Stimulated activated naive CD8-positive, alpha-beta T cell treated with anti-CD3 and anti-CD28 coated beads, Interleukin-15, amount 100 ng/mL, for 72 hours (primary cell): ENCODE measurements at places on chromosomes 3 and 15.

GRCh38 chr15:25391971-25392721 lies 46.7 kb downstream of the UBE3A start:
- DNase-seq, result no peak

GRCh38 chr15:66833803-66834202 lies 131.8 kb downstream of the SMAD6 start:
- DNase-seq, result no peak

- no peak for DNase-seq
These were observed 191.1 kb downstream of the KLF13 start for GRCh38 chr15:31517711-31518110.

- no peak for DNase-seq
These were observed 28.2 kb downstream of the C3orf62 start for GRCh38 chr3:49248840-49249227.

DNA sequence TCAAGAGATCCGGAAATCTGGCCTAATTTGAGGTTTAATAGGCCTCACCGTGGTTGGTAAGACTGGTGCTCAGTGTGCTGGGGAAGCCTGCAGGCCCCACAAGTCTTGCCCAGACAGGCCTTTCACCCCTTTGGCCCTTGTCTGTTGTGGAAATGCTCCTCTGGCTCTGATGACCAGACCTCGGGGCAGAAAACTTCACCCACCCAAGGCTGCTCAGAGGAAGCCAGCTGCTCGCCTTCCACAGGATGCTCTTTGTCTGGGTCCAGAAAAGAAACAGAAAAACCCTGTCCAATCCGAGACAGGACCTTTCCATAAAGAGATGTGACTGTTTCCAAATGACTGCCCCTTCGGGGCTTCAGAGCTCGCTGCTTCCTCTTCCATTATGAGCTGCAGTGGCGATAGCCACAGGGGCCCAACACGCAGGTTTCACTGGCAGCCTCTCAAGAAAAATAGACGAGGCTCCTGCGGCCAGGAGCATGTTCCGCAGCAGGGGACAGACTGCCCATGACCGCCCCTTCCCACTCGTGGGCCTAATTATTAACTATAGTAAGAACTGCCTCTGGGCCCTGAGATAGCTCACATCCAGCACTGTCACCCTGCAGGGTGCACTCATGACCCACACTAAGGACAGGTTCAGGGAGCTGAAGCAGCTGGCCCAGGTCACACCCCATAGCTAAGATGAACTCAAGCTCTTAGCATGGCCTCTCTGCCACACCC lies 6.8 kb upstream of the SNX22 start:
- no peak for DNase-seq

- DNase-seq, result no peak
These were observed 148.7 kb downstream of the SI start for GRCh38 chr3:164929642-164930041.

DNA sequence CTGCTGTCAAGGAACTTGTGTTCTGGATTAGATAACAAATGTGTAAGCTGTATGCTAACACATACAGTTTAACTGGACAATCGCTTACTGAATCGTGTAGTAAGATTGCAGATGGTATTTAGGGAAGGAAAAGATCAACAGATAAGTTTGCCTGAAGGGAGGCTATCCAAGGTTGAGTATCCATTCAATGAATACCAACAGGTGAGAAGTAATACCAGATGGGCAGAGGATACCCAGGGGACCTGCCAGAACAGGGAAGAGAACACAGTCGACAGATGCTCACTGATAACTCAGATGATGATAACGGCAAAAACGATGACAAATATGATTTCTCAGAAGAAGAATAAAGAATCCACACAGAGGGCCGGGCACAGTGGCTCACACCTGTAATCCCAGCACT lies 3.2 kb upstream of the UACA start:
- DNase-seq, result no peak

DNA sequence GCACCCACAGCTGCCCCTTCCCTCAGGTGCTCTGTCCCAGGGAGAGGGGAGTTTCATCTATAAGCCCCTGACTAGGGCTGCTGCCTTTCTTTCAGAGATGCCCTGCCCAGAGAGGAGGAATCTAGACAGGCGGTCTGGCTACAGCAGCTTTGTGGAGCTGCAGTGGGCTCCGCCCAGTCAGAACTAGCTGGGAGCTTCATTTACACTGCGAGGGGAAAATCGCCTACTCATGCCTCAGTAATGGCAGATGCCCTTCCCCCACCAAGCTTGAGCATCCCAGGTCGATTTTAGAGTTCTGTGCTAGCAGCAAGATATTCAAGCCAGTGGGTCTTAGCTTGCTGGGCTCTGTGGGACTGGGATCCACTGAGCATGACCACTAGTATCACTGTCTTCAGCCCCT lies 181.2 kb upstream of the RARB start:
- no peak for DNase-seq

DNA sequence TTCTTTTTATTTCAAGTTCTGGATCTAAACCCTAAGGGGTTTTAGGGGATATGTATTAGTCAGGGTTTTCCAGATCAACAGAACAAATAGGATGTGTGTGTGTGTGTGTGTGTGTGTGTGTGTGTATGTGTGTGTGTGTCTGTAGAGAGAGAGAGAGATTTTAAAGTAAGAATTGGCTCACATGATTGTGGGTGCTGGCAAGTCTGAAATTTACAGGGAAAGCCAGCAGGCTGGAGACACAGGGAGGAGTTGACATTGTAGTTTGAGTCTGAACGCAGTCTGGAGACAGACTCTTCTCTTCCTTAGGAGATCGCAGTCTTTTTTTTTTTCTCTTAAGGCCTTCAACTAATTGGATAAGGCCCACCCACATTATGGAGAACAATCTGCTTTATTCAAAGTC lies 428.8 kb upstream of the TBL1XR1 start:
- DNase-seq, result no peak

GRCh38 chr3:45978006-45978761 lies 17.4 kb downstream of the FYCO1 start:
- DNase-seq, result no peak

- no peak for DNase-seq
These were observed 105.3 kb downstream of the CTNNB1 start for GRCh38 chr3:41304593-41304992.

DNA sequence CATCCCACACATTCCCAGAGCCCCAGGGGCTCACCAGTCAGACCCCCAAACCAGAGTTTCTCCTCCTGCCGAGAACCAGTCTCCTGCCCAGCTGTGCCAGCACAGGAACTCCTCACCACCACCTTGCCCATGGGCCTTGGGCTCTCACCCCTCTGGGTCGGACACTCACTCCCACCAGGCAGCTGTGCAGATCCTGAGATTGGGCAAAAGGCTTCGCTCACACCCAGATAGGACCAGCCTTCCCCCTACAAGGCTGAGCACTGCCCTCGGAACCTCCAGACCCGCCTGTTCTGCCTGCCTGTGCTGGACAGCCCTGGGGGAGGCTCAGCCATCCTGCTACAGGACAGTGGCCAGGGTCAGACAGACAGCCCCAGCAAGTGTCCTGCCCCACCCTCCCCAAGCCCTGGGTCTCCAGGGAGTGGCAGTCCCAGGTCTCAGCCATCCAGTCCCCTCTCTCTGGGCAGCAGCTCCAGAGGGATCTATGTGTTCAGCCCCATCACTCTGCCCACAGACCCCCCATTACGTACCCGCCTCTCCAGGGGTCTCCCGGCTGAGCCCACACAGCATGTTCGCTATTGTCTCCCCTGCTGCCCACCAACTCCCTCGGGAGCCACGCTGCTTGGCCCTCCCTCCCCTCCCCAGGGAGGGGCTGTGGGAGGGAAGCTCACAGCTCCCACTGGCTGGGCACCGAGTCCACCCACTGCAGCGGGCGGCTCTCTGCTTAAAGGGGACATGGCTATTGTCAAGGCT lies at the start of gene GRIP2:
Gene GRIP2 (minus strand): TSS at position 601 of the 750 bp plus-strand sequence. CDS start 34 bp downstream, at position 567.
- DNase-seq, result no peak

DNA sequence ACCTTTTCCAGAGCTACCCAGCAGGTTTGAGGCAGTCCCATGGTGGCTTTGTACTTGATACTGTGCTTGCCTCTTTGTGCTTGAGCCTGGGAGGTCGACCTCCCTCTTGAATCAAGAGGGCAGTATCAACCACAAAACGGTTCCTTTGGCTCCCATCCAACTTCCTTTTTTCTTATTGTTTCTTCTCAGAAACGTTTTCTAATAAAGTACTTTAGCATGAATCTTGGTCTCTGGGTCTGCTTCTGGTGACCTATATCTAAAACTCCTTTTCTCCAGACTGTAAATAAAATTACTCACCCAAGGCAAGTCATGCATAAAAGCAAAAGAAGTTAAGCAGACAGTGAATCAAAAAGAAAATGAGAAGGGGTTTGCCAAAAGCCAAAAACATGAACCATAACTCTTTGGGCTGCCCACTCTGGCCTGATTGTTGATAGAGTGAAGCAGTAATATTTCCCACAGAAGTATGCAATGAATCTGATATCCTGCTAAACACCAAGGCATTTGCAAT lies 112.2 kb upstream of the SLC4A7 start:
- no peak for DNase-seq

GRCh38 chr15:89278307-89278706 lies 34.5 kb downstream of the FANCI start:
- no peak for DNase-seq

DNA sequence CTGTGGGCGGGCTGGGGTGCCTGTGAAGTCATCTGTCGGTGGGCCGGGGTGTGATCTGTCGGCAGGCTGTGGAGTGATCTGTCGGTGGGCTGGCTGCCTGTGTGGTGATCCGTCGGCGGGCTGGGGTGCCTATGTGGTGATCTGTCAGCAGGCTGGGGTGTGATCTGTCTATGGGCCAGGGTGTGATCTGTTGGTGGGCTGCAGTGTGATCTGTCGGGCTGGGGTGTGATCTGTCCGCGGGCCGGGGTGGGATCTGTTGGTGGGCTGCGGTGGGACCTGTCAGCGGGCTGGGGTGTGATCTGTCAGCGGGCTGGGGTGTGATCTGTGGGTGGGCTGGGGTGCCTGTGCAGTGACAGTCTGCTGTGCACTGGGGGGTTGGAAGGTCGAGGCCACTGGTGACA lies 204.5 kb downstream of the XXYLT1 start:
- DNase-seq, result no peak

DNA sequence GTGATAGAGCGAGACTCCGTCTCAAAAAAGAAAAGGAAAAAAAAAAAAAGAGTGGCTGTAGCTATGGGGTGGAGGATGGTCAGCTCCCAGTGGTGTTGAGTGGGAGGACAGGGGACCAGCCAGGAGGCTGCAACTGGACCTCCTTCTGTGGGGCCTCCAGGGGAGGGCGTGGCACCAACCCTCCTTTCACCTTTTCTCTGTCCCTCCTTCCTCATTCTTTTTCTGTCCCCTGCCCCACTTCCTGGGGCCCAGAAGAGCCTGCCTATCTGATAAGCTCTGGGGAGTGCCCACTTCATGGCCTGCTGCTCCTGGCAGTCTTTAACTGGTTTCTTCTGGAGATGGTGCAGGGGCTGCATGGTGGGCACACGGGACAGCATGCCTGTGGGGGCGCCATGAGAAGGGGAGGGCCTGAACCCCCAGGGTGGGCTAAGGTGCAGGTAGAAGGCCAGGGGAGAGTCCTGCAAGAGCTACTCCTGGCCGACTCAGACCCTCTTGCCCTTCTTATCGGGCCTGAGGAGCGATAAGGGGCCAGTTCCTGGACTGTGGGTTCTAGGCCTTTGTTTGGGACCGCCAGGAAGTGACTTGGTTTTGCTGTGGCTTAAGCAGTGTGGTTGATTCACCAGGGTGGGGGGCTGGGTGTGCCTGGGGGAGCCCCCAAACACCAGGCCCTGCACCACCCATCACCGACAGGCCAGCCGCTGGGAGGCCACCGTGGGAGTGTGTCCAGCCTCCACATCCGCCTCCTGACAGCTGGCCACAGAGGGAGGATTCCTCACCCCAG lies 49.4 kb upstream of the FLNB start:
- DNase-seq, result no peak

- DNase-seq, result no peak
These were observed 524.4 kb downstream of the NSUN3 start for GRCh38 chr3:94587291-94587690.

GRCh38 chr15:88323468-88323867 lies 66.9 kb upstream of the NTRK3 start:
- DNase-seq, result no peak

DNA sequence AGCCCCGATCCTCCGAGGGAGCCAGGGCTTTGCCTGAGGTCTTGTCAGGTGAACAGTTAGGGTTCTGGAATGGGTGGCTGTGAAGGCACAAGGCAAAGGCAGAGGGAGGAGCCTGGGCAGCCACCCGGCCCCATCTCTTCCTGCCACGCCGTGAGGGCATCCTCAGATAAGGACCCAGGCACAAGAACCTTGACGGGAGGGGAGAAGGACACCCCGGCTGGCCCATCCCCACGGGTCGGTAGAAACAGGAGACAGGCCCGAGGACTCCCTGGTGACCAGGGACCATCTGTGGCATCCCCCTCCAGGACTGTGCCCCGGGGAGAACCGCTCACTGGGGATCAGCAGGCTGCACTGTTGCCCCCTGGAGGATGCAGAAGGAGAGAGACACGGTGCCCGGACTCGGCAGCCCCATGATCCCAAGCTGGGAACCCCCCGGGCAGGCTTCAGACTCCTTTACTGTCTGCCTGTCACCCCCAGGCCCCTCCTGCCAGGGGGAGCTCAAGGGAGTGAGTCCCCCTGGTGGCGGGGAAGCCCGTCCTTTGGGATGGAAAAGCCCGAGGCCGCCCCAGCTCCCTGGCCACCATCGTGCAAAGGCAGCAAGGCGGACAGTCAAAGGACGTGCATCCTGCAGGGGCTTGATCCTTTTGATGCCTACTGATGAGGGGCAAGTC lies 12.3 kb upstream of the PCSK6 start:
- peak; percentile 73 for DNase-seq

DNA sequence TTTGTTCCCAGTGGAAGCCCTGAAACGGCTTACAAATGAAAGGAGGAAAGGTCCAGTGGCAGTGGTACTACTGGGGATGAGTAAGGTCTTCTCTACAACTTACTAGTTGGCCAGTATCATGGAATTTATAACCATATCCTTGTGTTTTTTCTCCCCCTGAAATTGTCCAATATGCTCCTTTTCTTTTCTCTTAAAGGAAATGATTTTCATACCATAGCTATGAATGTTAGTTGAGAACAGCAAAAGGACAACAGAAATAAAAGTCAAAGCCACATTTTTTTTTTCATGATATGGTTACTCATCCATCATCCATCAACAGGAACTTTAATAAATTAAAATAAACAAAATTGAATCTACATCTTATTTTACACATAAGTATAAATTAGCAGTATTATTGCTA lies 450.4 kb downstream of the MFSD1 start:
- no peak for DNase-seq

- no peak for DNase-seq
These were observed 43.4 kb downstream of the NPTN start for GRCh38 chr15:73589766-73590165.

- no peak for DNase-seq
These were observed 337.3 kb upstream of the SGO1 start for GRCh38 chr3:20523293-20523692.
